Muscle of leg (tissue), 16 donors: ENCODE measurements at places on chromosomes 6 and 20. TPM values are rescaled to one million over a fixed set of nuclear protein-coding genes. Genes with fewer than 3 reads are reported as not detected.
A peak's percentile ranks its signal among the peaks of the same experiment; 100 is the strongest.

- no peak for DNase-seq
Observed at GRCh38 chr6:31877651-31878161, 1.1 kb downstream of the SLC44A4 start.

DNA sequence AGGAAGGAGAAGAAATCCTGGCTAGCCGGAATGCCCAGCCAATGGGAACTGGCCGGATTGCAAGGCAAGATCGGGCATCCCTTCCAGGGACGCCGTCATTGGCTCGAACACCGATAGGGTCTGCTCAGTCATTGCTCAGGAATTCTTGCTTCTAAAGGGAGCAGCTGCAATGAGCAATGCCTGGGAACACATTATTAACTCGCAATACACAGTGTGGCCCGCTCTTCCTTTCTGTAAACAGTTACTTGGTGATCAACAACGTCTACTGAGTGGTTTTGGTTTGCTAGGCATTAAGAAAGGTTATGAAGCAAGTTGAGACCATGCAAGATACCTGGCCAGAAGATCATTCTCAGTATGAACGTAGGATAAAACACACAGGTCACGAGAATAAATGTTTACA is 165.4 kb upstream of the CITED2 start:
- peak; percentile 77 for DNase-seq

DNA sequence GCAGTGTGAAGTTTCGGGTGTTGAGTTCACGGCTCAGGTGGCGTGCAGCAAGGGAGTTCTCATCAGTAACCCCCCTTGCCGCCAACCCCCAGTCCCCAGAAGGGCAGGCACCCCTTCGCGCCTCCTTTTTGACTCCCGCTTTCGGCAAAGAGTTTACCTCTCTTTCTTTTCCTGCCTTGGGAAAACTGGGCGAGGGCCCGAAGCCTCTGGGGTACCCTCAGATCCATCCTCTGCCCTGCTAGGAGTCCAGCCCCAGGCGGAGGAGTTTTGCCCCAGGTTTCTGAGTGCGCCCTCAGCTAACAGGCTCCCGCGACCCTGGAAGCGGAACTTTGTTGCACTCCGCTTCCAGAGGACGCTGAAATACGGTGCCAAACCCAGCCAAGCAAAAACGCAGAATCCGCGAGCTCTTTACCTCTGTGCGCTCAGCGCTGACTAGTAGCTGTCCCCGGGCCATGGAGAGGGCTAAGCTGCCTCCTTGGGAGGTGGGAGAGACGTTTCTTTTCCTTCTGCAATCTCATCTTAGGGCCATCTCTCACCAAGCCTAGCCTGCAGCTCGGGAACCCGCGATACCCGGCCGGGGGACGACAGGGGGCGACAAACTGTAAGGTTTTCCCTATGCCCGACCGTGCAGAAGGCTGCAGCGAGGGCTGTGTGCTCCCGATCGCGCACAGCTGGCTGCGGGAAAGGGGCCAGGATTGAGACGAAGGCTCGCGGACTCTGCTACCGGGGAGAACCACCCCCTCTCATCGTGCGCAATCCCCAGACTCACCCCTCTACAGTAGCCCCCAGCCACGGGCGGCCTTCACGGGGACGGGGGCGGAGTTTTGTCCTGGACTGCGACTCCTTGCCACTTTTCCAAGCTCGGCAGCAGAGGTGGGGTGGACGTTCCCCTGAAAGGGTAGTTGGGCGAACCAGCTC is 2.7 kb upstream of the PAX1 start:
- DNase-seq: peak; percentile 89

DNA sequence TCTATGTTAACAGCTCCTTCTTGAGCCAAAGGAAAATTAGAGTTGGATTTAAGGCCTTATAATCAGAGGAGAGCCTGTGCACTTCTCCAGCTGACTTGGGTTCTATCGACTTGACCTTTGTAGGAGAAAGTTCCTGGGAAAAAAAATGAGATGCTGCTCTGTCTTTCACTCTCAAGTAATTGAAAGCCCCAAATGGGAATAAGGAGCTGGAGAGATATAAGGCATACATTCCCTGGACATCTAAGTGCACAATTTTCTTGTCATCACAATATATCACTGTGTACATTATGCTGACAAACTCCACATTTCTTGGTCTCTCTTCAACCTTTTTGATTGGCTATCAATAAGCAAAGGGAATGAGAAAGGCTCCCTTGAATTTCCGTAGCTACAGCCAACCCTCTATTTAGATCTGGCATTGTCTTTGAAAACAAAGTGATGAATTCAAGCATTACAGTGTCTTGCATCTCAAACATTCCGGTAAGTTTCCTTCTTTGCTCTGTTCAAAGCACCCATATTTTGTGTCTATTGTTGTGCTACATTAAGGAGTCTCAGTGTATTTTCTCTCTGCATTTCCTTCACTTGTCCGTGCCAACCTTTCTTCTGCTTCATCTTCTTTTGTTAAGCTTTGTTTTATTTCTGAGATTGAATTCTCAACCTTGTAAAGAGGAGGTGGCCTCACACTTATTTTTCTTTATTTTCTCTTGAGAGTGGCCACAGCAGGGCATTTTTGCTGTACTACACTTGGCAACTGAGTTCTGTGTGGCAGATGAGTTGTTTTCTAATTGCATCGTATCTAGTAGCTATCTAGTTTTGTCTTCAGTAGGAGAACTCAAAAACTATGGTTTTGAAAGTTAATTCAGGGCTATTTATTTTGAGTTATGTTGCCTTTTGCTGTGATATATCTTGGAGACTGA is 450.3 kb upstream of the MAN1A1 start:
- peak; percentile 65 for DNase-seq

GRCh38 chr6:108568551-108569305 is 8.0 kb downstream of the FOXO3 start:
- no peak for DNase-seq

The PTCRA gene
- not detected for total RNA-seq

The EFCAB8 gene
- total RNA-seq: 0.22 TPM

The C6orf141 gene
- total RNA-seq: 1.7 TPM
